ENCODE measurements at places on chromosomes 5 and 9.

- DNase-seq: no peak
These were observed 11.1 kb downstream of the ARSB start for GRCh38 chr5:78974011-78974410.

GRCh38 chr5:123429993-123430392 lies 6.8 kb upstream of the CEP120 start:
- no peak for DNase-seq

- no peak for DNase-seq
These were observed 251.5 kb downstream of the COX7C start for GRCh38 chr5:86869268-86869667.

GRCh38 chr5:124337996-124338395 lies 408.4 kb downstream of the ZNF608 start:
- DNase-seq: no peak

DNA sequence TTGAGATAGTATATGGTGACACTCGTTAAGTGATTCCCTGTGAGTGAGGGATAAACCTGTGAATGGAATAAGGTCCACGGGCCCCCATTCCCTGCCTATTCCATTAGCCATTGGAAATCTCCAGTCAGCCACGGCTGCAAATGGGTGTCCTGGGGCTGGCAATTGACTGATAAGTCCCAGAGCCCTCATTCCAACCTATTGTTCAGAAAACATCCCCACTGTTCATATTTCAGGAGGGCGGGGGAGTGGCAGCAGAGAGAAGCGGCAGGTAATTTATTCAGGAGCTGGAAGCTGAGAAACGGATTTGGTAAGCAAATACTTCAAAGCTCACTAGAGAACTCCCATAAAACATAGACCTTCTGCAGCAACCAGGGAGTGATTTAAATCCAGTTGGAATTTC lies 42.0 kb downstream of the TMEM174 start:
- DNase-seq: no peak

- DNase-seq: no peak
These were observed 1077.0 kb upstream of the C9orf72 start for GRCh38 chr9:28650327-28650726.

- no peak for DNase-seq
These were observed 454.9 kb downstream of the PRR16 start for GRCh38 chr5:120919017-120919416.

GRCh38 chr9:113844466-113844865 lies 31.6 kb upstream of the ZNF618 start:
- no peak for DNase-seq

DNA sequence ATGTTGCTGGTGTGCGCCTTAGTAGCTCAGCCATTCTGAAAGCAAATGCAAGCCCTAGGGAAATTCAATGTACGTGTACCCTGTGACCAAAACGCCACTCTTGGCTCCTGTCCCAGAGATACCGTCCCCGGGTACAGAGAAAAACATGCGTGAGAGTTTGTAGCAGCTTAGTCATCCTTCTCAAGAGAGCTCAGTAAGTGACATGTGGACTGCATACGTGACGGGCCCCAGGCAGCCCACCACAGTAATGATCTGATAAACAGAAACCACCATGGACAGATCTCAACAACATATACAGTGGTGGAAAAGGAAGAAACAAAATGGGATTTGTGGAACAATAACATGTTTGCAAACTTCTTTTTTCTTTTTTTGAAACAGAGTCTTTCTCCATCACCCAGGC lies 45.1 kb downstream of the S1PR3 start:
- DNase-seq: no peak

DNA sequence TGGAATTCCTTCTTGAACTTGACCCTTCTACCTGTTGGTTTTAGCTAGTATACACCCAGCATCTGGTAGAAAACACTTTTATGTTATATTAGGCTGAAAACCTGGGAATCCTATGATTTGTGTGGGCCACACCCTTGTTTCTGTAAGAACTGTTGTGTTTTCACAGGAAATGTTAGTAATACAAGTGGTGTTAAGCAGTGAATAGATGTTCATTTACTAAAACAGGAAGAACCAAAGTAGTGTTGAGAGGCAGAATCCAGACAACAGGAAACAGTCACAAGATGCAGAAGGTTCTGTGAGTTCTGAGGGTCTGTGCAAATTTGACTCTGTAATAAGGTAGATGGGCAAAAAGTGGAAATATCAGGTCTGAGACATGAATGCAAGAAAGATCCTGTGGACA lies 73.0 kb upstream of the RAI14 start:
- DNase-seq: no peak

- DNase-seq: no peak
These were observed 26.9 kb downstream of the PCDH1 start for GRCh38 chr5:141851195-141851874.

GRCh38 chr9:91700475-91700874 lies 249.6 kb downstream of the ROR2 start:
- DNase-seq: no peak

Measured in stimulated activated CD4-positive, alpha-beta T cell treated with anti-CD3 and anti-CD28 coated beads, TNF-alpha, amount 100 ng/mL, for 4 hours (primary cell).